ENCODE measurements at places on chromosomes 3 and 15. TPM values are rescaled to one million over a fixed set of nuclear protein-coding genes. Genes with fewer than 3 reads are reported as not detected.

Gene MUSTN1
- 4.0 TPM for total RNA-seq

GRCh38 chr3:148532326-148532725, 165.4 kb upstream of the AGTR1 start:
- DNase-seq: no peak

Gene CLRN1
- total RNA-seq: not detected

Gene ARIH2
- total RNA-seq: 82.1 TPM

- no peak for DNase-seq
Observed at GRCh38 chr3:51024121-51024520, 349.4 kb downstream of the DOCK3 start.

- no peak for DNase-seq
Observed at GRCh38 chr3:2148561-2149340, 50.1 kb downstream of the CNTN4 start.

- DNase-seq: no peak
Observed at GRCh38 chr3:37586280-37586679, 275.4 kb upstream of the CTDSPL start.

DNA sequence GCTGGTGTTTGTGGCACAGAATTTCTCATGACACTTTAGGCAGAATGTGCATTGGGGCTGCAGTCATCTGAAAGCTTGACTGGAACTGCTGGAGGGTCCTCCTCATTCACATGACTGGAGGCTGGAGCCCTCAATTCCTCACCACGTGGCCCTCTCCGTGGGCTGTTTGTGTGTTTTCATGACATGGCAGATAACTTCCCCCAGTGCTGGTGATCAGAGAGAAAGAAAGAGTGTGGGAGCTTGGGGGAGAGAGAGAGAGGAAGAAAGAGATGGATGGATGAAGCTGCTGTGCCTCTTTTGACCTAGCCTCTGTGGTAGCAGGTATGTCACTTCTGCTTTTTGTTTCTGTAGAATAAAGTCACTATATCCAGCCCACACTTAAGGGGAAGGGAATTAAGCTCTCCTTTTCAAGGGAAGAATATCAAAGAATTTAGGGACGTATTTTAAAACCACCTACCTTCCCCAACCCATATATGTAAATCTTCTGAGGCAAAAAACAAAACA, 169.6 kb upstream of the IL12A start:
- no peak for DNase-seq

DNA sequence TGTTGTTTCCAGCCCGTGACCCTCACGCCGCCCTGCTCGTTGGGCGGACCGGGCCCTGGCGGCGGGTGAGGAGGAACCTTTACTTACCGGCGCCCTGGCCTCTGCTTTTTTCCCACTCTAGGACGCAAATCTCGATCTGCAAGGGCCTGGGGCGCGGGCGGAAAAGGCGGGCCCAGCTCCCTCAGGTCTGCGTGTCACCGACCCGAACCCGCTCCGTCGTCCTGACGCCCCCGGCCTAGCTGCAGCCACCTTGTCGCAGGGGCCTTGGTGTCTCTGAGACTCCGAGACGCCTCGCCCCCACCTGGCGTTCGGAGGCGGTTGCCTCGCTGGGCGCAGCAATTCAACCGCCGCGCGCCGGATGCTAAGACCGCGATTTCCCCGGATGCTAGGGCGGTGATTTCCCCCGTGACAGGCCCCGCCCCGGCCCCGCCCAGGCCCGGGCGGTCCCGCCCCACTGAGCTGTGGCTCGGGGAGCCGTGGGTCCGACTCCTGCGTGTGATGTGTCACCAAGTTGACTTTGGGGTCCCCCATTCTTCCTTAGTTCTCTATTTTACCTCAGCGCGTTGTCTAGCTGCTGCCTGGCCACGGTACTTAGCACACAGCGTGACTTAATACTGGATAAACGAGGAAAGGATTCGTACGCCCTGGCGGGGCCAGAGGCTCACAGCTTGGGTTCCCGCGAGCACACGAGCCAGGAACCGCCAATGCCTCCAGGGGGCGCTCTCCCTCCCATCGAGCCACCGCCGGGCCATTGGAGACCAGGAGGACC, at the start of gene RPL39L:
TSS of gene RPL39L (minus strand) at position 371 of the 769 bp plus-strand sequence. CDS start 18,196 bp downstream, outside the sequence.
- DNase-seq: peak; percentile 87

- no peak for DNase-seq
Observed at GRCh38 chr3:183638101-183638852, 2.9 kb downstream of the KLHL24 start.

Gene DUOX2
- total RNA-seq: 5.1 TPM

Gene HES1
- total RNA-seq: 116 TPM

Gene CNOT10
- 27.8 TPM for total RNA-seq

- DNase-seq: no peak
Observed at GRCh38 chr3:115085197-115085865, 61.8 kb downstream of the ZBTB20 start.

Gene EEF1AKMT4
- total RNA-seq: 2.8 TPM

Gene PRSS50
- 0.16 TPM for total RNA-seq

Gene RYR3
- 16.4 TPM for total RNA-seq

- no peak for DNase-seq
Observed at GRCh38 chr3:167184511-167184910, 195.6 kb downstream of the ZBBX start.

DNA sequence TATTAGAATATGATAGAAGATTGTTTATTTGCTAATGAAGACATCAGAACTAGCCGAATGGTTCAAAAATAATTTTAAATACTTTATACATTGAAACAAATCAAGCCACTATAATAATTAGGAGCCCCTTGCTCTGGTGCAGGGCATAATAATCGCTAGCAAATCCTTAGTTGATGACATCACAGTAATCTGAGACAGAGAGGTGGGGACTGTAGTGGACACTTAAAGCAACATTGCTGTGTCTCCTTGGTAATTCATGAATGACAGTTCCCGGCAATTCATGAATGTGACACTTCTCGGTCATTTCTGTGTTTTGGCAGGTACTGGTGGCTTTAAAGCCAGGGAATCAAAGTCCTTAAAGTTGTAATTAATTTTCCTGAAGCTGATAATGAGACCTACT, 114.3 kb downstream of the PPM1L start:
- no peak for DNase-seq

- DNase-seq: no peak
Observed at GRCh38 chr3:24299246-24299805, 195.3 kb downstream of the THRB start.

DNA sequence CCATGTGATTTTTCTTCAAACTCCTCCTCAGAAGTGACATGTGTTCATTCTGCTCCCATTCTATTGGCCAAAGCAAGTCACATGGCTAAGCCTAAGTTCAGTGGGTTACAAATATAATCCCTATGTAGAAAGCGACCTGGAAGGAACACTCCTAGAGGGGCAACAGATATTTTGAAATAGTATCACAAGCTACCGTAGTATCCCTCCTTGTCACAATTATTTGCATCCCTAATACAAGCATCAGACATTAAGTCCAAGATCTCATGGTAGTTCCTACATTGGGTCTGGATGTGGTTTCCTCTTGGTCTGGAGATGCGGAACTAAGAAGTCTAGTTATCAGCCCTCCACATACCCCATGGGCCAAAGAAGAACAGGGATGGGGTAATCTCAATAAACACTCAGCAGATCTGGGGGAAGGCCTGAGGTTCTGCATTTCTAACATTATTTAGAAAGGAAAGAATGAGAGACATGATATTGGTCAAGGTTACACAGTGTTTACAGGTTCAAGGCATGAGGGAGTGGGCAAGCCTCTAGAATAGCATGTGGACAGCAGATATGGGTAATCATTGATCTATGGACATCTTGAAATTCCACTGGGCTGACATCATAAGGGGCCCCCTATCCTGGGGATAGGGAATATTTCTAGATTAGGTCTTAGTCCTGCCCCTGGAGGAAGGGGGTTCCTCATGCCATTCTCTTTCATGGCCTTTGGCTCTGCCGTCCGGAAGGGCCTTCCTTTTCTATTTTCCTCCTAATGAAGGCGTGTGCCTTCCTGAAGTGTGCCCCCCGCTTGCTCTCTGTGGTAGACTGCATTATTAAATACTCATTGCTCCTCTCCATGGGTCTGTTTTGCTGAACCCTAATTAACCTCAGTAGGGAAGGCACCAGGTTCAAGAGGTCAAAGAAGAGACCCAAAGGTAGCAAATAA, 17.8 kb upstream of the ABHD2 start:
- DNase-seq: no peak

- DNase-seq: no peak
Observed at GRCh38 chr3:49626101-49626581, 48.0 kb upstream of the APEH start.

Gene NRROS
- total RNA-seq: 6.0 TPM

Gene RTP3
- not detected for total RNA-seq

- DNase-seq: no peak
Observed at GRCh38 chr15:41891946-41892345, 1.9 kb downstream of the SPTBN5 start.

Gene TLR9
- total RNA-seq: not detected

DNA sequence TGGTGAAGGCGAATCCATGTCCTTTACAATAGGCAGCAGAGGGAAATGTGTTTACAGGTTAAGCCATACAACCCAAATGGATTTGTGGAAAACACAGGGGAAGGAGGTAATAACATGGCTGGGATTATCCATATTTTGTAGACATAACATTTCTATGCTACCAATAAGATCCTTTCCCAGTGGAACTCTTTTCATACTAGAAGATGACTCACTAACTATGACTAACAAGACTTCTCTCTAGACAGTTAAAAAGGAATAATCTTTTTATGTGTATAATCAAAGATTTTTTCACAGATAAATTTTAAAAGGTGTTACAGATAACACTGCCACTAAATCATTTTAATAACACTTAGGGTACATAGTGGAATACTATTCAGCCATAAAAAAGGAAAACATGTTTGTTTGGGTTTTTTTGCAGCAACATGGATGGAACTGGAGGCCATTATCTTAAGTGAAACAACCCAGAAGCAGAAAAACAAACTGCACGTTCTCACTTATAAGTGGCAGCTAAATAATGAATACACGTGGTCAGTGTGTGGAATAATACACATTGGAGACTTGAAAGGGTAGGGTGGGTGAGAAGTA, 39.6 kb downstream of the VPS13C start:
- DNase-seq: no peak

GRCh38 chr15:92068121-92068520, 214.6 kb downstream of the SLCO3A1 start:
- no peak for DNase-seq

GRCh38 chr15:101088271-101088670, 163.6 kb downstream of the CHSY1 start:
- no peak for DNase-seq

Gene IFT57
- 50.9 TPM for total RNA-seq

Gene ZNF660
- total RNA-seq: 0.67 TPM

DNA sequence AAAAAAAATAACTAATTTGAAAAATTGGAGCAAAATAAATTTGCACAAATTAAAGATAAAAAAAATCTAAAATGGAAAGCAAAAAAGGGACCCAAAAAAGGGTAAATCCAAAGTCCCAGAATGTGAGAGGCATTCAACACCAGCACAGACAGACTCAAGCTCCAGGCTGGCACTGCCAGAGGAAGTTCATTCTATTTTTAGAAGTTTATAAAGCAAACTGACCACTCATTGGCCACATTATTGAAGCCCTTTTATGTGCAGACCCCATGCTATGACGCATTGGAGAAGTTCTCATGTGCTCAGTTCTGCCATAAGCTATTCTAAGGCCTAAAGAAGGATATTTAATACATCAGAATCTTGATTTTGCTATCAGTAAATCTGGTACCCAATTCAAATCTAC, 17.6 kb upstream of the BOC start:
- no peak for DNase-seq

Gene DLL4
- total RNA-seq: 9.4 TPM

- no peak for DNase-seq
Observed at GRCh38 chr3:100603469-100603868, 5.9 kb upstream of the ADGRG7 start.

Gene GOLGA8T
- total RNA-seq: not detected

GRCh38 chr3:194781617-194782016, 95.9 kb downstream of the FAM43A start:
- no peak for DNase-seq

DNA sequence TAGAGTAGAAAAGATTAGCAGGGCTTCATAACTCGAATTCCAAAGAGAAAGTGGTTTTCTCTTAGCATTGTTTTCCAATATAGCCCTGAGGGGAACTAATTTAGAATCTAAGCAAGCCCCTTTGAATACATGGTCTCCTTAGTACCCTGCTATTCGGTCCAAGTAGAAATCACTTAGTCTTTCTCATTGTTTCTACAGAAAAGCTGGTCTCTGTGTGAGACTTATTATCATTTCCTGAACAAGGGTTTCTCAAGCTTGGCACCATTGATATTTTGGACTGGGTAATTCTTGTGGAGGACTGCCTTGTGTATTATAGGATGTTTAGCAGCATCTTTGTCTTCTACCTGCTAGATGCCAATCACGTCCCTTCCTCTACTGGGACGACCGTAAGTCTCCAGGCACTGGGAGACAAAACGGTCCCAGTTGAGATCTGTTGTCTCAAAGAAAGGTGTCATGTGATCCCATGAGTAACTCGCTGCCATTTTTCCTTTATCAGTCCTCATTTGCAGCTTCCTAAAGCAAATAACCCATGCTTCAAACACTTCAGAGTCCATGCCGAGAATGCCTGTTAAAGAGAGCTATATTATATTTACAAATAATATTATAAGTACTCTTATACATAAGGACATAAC, 230.7 kb upstream of the SLCO3A1 start:
- DNase-seq: no peak

Gene SLCO3A1
- total RNA-seq: 14.3 TPM

GRCh38 chr15:91515188-91515754, 338.2 kb upstream of the SLCO3A1 start:
- DNase-seq: peak; percentile 23

GRCh38 chr3:23916152-23916885, 471 bp downstream of the NKIRAS1 start:
- DNase-seq: no peak

GRCh38 chr15:66359740-66360139, 3.3 kb upstream of the TIPIN start:
- peak; percentile 23 for DNase-seq

DNA sequence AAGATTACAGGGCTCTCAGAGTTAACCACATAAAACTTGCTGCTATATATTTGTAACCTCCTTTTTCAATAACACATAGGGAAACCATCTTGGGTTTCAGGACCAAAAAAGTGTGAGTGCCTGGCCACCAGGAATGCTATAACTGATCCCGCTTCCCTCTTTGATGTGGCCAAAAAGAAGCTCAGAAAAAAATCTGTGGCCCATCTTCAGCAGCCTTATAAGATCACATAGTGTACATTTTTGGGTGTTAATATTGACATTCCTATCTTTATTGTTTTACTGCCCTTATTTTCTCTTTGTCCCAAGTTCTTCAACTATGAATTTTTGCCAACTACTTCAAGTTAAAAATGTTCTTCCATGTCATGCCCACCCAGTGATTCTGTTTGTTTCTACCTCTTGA, 102.8 kb downstream of the LIPC start:
- DNase-seq: no peak

Measured in mucosa of descending colon (tissue), 3 donors.